ENCODE measurements at places on chromosomes 4 and X.

DNA sequence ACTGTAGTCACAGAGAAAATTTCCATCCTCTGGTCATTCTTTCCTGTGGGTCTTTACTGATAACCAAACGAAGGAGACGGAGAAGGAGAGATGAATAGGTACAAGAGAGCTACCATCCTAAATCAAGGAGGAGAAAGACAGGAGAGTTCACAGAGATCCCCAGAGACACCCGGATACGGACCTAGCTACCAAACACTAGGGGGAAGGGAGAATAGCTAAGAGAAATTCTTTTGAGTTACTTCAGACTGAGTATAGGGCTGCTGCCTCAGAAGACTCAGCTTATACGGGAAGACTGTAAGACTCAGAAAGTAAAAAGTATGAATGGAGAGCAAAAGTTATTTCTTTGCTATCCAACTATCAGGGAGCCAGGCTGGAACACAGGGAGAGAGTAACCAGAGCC is 572.1 kb downstream of the C4orf33 start:
- no peak for DNase-seq

- no peak for DNase-seq
Observed at GRCh38 chrX:142663330-142664095, 362.2 kb upstream of the SPANXN4 start.

GRCh38 chr4:94639298-94639697 is 118.5 kb upstream of the BMPR1B start:
- DNase-seq, result no peak

- DNase-seq, result no peak
Observed at GRCh38 chr4:73533515-73534422, 52.2 kb downstream of the AFM start.

DNA sequence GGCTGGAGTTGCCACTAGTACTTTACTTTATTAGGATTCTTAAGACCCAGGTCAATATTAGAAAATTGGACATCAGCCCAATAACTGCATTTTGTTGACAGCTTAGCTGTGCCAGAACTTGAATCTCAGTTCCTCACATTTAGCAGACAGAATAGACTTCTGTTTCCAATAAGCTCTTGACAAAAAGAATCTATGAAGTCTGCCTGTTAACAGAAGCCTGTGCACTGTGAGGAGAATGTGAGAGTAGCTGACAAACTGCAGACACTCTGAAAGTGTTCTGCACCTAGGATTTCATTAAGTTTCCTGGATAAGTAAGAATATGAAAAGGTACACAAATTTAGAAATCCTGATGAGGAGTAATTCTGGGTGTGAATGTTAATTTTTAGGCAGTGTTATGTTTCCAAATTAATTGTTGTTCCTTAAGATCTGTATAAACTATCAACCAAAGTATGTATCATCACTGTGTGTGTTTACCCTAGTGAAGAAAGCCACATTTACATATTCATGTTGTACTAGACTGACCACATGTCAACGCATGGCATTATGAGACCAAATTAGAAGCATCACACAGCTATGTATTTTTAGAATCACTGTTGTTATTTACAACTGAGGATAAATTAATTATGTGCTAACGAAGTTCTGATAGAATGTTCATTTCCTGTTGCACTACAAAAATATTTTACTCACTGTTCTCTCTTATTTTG is 756.4 kb upstream of the IGFBP7 start:
- DNase-seq, result no peak

DNA sequence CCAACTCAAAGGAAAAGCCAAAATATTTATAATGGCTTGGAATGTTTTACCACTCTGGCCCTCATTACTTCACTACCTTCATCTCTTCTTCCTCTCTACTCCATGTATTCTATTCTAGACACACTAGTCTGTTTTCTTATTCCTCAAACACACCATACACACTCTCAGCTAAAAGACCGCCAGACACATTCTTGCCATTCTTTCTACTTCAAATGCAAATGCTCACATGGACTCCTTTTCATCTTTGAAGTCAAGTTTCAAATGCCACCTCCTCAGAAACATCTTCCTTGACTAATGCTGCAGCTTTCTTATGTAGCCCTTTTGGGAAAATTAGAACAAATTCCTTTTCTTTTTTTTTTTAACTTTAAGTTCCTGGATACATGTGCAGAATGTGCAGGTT is 412.9 kb upstream of the FMR1 start:
- no peak for DNase-seq

DNA sequence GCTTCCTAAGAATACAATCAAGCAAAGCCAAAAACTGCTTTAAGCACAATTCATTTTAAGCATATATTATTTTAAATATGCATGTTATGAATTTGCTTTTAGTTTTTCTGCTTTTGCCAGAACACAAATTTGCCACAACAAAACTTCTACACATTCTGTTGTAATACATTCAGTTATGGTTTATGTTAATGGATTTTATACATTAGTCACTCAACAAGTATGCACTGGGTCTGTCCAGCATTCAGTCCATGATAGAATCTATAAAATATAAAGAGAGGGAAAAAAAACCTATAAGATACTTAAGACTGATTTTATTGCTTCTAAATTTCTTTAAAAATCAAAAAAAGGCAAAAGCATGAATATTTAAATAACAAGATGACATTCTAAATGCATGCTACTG is 22.2 kb downstream of the IQCM start:
- no peak for DNase-seq

- DNase-seq, result no peak
Observed at GRCh38 chr4:26161030-26161824, 159.6 kb upstream of the RBPJ start.

DNA sequence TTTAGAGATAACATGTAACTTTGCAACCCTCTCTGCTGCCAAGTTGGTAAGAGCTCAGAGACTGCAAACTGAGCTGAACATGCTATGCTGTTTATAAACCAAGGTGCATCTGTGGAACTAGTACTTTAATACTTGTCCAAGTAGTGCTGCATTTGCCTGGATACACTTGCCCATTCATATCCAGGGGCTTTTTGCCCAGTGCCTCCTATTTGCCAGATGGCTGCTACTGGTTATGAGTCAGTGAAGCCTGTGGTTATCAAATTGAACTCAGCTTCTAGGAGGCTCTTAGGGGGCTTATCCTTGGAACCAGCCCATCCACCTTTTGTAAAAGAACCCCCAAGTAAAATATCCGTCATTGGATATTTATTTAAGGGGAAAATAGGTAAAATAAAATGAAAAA is 79.6 kb downstream of the AFF2 start:
- DNase-seq, result no peak

DNA sequence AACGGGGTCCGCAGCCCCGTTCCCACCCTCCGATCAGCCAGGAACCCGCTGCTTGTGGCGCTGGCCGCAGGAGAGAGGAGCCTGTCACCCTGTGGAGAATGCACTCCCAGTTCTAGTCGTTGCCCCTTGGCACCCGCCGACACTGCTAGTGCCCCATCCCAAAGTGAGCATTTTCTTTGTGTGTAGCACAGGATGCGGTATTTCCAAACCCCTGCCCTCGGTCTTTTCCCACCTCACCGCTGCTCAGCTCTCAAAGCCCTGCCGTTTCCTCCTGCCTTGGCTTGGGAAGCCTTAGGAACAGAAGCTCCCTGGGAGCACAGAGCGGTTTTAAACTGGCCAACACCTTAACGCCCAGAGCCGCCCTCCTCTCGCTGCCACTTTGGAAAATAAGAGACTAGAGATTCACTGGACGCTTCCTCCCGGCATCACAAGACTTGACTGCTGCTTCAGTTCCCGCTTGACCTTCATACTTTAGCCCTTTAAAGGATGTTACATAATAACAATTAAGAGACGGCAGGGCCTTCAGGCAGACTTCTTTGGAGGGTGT is 772 bp downstream of the CYP4V2 start:
- peak; percentile 8 for DNase-seq

DNA sequence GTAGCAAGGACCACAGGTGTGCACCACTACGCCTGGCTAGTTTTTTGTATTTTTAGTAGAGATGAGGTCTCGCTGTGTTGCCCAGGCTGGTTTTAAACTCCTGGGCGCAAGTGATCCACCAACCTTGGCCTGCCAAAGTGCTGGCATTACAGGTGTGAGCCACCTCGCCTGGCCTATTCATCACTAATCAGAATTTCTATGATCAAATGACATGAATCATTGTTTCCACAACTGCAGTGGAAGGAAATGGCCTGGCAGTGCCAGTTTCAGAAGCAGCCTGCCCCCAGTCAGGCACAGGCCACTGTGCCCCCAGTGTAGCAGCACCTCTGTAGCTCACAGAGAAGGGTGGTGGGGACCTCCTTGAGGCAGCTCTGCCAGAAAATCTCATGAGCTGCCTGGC is 66.0 kb upstream of the MSANTD1 start:
- DNase-seq, result no peak

- no peak for DNase-seq
Observed at GRCh38 chr4:42768125-42768748, 111.3 kb upstream of the ATP8A1 start.

DNA sequence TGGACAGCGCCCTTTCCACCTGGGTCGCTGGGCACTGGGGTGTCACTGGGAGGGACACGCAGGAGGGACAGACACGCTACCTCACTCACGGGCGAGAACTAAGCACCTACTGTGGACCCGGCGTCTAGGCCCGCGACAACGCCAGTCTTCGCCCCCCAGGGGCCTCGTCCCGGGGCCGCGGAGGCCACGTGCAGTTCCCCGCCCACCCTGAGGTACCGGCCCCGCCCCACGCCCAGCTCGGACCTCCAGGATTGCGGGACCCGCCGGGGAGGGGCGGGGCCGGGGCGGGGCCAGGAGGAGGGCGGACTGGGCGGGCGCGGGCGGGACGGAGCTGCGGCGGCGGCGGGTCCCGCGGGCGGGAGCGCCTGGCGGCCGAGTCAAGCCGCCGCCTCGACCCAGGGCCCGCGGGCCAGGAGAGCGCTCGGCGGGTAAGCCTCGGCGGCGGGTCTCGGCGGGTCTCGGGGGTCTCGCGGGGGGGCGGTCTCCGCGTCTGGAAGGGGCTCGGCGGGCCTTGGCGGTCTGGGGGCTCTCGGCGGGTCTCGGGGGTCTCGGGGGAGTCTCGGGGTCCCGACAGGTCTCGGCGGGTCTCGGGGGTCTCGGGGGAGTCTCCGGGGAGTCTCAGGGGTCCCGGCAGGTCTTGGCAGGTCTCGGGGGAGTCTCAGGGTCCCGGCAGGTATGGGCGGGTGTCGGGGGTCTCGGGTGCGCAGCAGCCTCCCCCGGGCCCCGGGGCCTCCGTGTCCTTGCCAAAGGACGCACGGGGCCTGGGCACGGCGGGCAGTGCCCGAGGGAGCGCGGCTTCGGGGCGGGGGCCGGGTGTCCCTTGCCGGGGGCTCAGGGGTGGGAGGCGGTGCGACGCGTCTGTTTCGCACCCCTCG is at the start of gene SH3BP2:
Gene SH3BP2 (plus strand): TSS at position 375 of the 875 bp plus-strand sequence. CDS start 27,533 bp downstream, outside the sequence.
- DNase-seq, result peak; percentile 53

- DNase-seq, result no peak
Observed at GRCh38 chr4:176927664-176928063, 134.9 kb upstream of the VEGFC start.

GRCh38 chrX:11363069-11363594 is 69.9 kb downstream of the AMELX start:
- DNase-seq, result no peak

DNA sequence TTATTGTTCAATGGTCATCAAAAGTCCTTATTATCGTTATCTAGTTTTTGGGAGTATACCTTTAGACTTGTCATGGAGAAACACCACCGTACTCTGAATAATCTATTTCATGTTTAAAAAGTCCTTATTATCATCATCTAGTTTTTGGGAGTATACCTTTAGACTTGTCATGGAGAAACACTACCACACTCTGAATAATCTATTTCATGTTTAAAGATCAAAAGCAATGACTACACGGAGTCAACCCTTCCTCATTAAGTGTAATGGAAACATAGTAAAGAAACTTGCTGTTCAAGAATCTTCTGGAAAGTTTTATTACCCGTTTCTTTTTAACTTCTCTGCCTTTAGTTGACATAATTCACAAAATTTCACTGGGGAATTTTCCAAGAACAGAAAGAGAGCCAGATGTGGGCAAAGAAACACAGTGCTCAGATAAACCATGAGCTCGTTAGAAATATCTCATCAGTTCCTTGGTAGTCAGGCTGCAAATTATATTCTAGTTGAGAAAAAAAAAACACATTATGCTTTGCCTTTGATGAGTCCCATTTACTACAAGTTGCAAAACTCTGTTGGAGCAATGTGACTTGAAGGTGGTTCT is 158.8 kb downstream of the AFAP1 start:
- no peak for DNase-seq

- no peak for DNase-seq
Observed at GRCh38 chrX:48589482-48590162, 7.7 kb upstream of the WDR13 start.

- no peak for DNase-seq
Observed at GRCh38 chr4:178271386-178271785, 829.1 kb upstream of the AGA start.

- no peak for DNase-seq
Observed at GRCh38 chr4:123327846-123328429, 68.7 kb upstream of the SPRY1 start.

GRCh38 chr4:153571006-153571545 is 104.9 kb downstream of the TMEM131L start:
- DNase-seq, result no peak

- DNase-seq, result no peak
Observed at GRCh38 chrX:39157796-39158195, 356.5 kb downstream of the MID1IP1 start.

- DNase-seq, result no peak
Observed at GRCh38 chrX:108246304-108246954, 154.9 kb downstream of the ATG4A start.

DNA sequence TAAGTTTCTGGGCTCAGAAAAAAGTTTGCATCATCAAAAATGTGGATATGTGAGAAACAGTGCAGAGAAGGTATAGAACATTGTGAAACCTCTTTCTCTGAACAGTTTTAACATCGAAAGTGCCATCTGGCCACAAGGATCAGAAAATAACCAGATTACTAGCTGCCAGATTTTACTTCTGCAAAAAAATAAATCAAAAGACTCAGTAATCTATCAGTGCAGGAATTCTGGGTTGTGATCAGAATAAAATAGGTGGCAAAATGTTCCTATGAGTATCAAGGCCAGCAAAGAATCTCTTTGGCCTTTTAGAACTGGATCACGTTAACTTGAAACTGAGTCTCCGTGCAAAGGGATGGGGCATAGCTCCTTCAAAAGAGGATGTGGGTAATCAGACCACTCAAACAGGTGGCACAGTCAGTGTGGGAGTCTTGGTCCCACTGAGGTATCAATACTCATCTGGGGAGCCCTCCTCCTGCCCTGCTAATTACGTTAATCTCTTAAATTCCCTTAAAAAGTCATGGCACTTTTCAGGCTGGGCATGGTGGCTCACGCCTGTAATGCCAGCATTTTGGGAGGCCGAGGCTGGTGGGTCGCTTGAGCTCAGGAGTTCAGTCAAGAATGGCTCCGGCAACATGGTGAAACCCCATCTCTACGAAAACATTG is 26.7 kb upstream of the RBM47 start:
- DNase-seq, result no peak

DNA sequence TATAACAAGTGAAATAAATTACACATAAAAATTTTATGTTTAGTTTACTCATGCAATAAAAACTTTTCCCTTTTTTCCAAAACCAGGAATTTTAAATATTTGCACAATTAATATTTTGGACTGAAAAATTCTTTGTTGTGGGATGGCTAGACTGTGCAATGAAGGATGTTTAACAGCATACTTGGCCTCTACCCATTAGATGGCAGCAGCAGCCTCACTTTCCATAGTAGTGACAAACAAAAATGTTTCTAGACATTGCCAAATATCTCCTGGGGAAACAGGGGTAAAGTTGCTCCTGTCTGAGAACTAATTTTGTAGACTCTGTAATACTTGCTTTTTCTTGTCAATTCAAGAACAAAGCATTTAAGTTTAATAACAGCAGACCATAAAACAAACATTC is 49.8 kb downstream of the SCLT1 start:
- DNase-seq, result no peak

Measured in H54 (cell line).